Hematopoietic multipotent progenitor cell treated with erythropoietin and hydrocortisone succinate and interleukin-3 and kit ligand, for 17 days (in vitro differentiated cells): ENCODE measurements at places on chromosomes 7 and 10.
A peak's percentile ranks its signal among the peaks of the same experiment; 100 is the strongest.

- DNase-seq: no peak
Measured at GRCh38 chr7:134916171-134916883, 70.0 kb upstream of the AGBL3 start.

DNA sequence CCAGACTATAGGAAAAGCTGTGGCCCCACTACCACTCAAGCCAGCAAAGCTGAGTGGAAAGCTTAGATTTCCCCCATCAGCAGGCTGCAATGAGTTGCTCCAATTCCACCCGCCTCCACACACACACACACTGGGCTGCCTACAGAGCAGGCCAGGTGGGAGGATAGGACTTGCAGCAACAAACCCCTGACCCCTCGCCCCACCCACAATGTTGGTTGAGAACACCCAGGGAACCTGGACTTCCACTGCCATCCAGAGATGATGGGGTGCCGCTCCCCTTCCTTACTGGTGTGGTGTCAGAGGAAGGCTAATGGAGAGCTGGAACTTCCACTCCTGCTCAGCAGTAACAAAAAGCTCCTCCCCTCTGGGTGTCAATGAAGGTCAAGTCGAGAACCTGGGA, 16.8 kb upstream of the PLEKHA1 start:
- no peak for DNase-seq

DNA sequence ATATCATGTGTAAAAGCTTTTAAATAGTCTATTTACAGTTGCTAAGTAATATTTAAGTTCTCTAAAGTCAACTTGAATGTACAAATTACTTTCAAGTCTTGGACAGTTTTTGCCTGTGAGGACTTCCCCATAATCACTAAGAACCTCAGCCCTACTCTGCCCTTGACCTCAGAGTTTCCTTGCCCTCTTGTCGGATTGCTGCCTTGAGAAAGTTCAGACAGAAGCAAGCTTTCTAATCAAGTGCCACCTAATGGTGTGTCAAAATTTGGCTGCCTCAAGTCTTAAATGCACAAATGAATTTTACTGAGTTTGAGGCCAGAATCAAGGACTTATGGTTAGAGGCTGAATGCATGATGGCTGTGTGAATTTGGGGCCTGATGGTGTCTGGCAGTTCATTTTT, 88.3 kb upstream of the KAT6B start:
- DNase-seq: no peak

GRCh38 chr10:67115972-67116371, 190.1 kb downstream of the LRRTM3 start:
- no peak for DNase-seq

DNA sequence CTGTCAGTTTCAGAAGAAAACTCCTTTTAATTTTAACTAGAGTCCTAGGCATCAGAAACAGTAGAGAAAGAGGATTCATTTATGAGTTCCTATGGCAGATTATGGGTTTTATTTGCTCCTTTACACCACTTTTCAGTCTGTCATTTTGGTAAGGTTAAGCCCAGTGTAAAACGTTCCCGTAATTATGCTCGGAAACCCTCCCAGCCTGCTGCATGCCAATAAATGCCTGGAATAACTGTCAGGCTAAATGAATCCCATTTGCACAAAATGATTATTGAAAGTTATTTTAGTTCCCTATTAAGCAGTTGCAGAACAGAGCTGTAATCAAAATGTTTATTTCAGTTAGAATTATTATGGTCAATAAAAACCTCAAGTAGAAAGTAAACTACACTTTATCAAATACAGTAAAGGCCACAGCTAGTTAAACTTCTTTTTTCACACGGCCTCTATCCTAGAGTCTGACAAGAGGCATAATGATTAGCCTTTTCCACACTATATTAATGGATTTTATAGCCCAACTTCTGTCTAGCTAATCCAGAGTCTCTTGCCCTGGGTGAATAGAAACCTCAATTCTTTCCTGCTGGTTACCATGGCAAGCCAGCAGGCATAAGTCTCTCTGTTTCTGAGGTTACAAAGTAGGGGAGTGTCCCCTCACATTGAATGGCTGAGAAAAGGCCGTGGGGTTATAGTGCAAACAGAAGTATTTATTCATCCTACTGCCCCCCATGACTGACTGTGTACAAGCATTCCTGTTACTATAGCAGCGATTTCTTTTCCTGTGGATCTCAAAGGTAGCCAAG, 80.8 kb upstream of the NPVF start:
- no peak for DNase-seq

GRCh38 chr10:58465629-58466028, 47.0 kb upstream of the BICC1 start:
- DNase-seq: no peak

DNA sequence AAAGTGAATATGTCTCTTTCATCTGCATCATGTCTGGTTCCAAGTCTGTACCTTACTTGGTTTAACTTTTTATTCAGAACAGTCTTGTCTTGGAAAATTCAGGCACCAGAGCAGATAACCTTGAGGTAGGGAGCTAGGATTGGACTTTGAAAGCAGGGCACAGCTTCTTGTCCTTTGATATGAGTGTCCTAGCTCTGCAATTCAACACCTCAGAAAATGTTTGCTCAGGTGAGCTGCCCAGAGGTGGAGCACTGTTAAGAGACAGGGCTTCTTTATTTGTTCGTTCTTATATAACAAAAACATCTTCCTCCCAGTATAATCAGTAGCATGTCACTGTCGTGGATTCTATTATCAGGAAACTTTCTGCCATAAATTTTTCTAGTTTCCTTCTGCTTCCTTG, 118.3 kb downstream of the LRRC4 start:
- DNase-seq: no peak

DNA sequence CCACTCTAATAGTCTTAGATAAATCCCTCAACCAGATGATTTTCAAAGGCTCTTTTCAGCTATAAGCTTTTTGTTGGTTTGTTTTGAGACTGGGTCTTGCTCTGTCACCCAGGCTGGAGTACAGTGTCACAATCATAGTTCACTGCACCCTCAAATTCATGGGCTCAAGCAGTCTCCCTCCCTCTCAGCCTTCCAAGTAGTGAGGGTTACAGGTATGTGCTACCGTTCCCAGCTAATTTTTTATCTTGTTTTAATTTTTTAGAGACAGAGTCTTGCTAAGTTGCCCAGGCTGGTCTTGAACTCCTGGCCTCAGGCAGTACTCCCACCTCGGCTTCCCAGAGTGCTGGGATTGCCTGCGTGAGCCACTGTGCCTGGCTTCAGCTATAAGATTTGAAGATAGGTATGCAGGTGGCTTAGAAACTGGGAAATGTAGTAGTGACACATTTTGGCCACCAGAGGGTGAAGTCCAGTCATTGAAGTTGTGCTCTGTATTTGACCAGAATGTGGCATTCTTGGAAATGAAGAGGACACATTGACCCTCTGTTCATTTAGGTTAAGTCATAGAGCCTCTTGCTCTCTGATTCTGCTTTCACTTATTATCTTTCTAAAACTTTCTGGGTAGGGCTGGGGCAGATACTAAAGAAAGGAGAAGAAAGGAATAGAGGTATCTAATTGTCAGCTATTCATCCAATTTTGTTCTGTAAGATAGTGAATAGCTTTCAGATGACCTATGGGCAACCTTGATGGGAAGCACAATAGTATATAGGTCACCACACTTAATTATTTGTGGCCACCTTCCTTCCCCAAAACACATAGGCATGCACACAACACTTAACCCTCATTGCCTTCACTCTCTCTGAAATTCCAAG, 36.0 kb downstream of the R3HCC1L start:
- DNase-seq: peak; percentile 81

DNA sequence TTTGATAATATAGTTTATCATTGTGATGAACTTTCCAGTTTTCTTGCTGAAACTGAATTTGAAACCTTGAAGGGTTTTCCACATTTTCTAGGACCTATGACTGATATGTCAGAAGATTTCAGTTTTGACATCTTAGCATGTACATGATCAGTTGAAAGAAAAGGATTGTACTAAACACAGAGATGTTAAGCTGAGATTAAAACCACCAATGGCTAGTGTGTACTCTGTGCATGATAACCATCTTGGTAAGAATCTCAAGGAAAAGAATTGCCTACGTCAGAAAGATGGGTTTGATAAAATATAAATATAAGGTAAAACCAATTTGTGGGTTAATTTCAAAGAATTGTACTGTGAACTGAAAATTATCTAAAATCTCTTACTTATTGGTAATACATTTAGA, 776.4 kb downstream of the GATA3 start:
- no peak for DNase-seq

DNA sequence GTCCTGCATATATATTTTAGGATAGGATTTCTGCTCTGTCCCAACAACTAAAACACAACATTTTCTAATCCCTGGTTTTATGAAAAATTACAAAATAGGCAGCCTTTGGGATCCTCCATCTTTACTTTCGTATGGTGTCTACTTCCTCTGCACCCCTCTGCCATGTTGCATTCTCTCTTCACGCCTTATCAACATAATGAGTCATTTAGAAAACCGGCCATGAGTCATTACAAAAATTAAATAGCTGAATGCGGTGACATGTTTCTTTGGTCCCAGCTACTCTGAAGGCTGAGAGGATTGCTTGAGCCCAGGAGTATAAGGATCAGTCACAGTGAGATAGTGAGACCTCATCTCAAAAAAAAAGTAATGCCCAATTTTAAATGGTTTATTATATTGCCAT, 148.1 kb upstream of the CELF2 start:
- DNase-seq: no peak

- DNase-seq: peak; percentile 58
Measured at GRCh38 chr10:110304394-110304779, 333 bp downstream of the SMNDC1 start.

- DNase-seq: no peak
Measured at GRCh38 chr7:158976468-158976848, 120.1 kb downstream of the DYNC2I1 start.

GRCh38 chr7:40755438-40755837, 620.6 kb downstream of the SUGCT start:
- DNase-seq: no peak

GRCh38 chr7:44772440-44772839, 23.8 kb downstream of the ZMIZ2 start:
- DNase-seq: no peak

GRCh38 chr10:48800007-48800675, 115.5 kb downstream of the WDFY4 start:
- no peak for DNase-seq

DNA sequence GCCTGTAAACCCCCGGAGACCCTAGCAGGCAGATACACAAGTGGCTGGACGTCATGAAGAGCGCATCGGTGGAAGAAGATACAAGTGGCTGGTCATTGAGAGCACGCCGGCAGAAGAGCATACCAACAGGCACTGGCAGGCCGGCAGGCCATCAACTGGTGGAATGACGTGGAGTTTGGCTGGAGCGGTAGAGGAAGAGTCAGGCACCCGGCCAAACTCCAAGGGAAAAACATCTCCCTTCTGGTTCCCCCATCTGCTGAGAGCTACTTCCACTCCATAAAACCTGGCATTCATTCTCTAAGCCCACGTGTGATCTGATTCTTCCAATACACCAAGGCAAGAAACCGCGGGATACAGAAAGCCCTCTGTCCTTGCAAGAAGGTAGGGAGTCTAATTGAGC, 113.4 kb upstream of the NPSR1 start:
- no peak for DNase-seq

DNA sequence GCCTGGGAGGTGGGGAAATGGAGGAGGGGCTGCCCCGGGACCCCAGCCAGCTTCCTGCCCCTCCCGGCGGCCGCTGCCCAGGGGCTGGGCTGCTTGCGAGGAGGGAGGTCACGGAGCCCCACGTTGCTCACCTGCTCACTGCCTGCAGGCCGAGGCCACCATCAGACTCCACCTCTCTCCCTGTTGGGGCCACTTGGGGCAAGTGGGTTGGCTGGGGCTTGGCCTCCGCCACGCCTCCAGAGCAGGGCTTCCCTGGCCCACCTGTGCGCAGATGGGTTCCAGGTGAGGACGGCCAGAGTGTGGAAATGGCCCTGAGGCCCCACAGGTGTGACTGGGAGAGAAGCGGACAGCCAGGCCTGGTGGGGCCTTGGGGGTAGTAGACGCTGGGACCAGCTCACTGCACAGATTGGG, 82.8 kb upstream of the DIP2C start:
- DNase-seq: no peak

- DNase-seq: no peak
Measured at GRCh38 chr7:17370901-17371585, 72.6 kb downstream of the AHR start.

GRCh38 chr7:92685136-92686042, 95.2 kb upstream of the FAM133B start:
- DNase-seq: no peak

- no peak for DNase-seq
Measured at GRCh38 chr10:92848037-92848440, 281 bp upstream of the EXOC6 start.

DNA sequence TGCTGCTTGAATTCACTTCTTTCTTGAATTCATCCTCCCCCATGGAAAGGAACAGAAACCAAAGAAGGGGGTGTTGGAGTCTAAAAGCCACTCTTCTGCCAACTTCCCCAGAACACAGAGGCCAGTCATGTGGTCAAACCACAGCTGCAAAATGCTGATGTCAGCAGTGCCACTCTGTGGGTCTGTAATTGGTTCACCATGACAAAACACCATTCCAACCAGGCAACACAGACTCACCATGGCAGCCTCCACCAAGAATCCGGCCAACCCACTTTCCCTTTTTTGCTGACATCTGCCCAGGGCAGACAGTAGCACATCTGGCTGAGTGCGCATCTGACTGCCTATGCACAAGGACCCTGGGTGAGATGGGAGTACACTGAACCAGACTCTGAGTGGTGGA, 16.8 kb downstream of the OSBPL3 start:
- no peak for DNase-seq

DNA sequence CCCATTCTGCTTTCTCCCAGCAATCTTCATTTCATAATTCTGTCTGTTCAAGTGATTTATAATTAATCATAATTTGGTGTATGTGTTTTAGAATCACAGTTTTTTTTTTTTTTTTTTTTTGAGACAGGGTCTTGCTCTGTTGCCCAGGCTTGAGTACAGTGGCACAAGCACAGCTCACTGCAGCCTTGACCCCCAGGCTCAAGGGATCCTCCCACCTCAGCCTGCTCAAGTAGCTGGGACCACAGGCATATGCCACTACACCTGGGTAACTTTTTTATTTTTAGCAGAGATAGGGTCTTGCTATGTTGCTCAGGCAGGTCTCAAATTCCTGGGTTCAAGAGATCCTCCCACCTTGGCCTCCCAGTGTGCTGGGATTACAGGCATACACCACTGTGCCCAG, 49.2 kb upstream of the PLA2G12B start:
- DNase-seq: no peak
